ENCODE measurements at places on chromosomes 6 and 20. TPM values are rescaled to one million over a fixed set of nuclear protein-coding genes. Genes with fewer than 3 reads are reported as not detected.

The LY6G6F gene
- not detected for total RNA-seq

The NOX3 gene
- total RNA-seq = not detected

The MEP1A gene
- total RNA-seq = not detected

The TAGAP gene
- total RNA-seq = 0.05 TPM

The SLC35D3 gene
- not detected for total RNA-seq

The CLDN20 gene
- total RNA-seq = not detected
